ENCODE measurements at places on chromosomes 7 and 10.

DNA sequence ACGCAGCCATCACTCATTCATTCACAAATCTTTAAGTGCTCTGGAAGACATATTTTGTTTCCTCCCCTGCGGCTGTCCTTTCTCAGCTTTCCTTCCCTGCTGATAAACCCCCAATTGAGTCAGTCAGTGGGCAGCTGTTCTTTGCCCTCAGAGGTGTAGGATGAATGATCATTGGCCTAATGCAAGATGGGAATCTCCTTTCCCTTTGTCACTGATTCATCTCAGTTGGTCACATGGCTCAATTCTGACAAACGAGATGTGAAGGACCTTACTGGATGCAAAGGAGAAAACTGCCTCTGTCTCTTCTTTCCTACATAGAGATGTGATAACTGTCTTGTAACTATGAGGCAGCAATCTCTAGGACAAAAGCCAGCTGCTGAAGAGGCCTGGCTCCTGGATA, 44.6 kb downstream of the COL28A1 start:
- DNase-seq, result no peak

GRCh38 chr7:31028006-31028405, 24.1 kb upstream of the ADCYAP1R1 start:
- no peak for DNase-seq

DNA sequence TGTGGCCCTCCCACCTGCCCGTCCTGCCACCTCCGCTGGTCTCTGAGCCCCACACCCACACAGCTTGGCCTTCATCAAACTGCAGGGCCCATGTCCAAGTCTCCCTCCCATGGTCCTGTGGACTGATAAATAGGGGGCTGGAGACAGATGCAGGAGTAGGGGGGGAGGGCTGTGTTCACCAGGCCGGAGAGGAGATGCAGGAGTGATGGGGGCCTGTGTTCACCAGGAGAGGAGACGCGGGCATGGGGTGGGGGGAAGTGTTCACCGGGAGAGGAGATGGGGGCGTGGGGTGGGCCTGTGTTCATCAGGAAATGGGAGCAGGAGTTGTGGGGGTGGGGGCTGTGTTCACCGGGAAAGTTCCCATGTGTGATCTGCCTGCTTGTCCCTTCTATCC, 37.0 kb downstream of the JAKMIP3 start:
- no peak for DNase-seq

- no peak for DNase-seq
These were observed 28.6 kb upstream of the LAMB4 start for GRCh38 chr7:108158776-108159175.

DNA sequence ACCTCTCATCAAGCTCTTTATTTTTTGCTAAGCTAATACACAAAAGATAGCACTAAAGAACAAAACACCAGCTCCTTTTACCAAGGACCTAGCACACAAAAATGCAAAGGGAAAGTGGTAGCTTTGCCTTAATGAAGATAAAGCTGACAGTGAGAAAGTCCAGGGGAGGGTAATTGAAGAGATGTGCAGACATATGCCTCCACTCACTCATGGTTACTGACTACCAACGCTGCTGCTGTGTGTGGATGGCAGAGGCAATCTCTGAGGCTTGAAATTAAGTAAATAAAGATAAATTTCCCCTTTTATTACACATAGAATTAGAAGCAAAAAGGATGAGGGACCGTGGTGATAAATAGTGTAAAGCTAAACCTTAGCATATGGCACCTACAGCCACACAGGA, 87.0 kb downstream of the HGF start:
- no peak for DNase-seq

DNA sequence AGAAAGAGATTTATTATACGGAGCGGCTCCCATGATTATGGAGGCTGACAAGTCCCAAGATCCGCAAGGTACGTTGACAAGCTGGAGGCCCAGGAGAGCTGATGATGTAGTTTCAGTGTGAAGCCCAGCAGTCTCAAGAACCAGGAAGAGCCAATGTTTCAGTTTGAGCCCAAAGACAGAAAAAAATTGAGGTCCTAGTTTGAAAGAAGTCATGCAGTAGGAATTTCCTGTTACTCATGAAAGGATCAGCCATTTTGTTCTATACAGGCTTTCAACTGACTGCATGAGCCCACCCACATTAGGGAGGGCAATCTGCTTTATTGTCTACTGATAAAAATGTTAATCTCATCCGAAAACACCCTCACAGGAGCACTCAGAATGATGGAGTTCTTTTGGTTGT, 51.5 kb downstream of the CCDC71L start:
- DNase-seq, result no peak
